ENCODE measurements at places on chromosomes 6 and 20.

GRCh38 chr20:32581839-32582658 lies 3.1 kb downstream of the NOL4L start:
- no peak for DNase-seq

- DNase-seq: no peak
These were observed 162.5 kb upstream of the CITED2 start for GRCh38 chr6:139536751-139537617.

DNA sequence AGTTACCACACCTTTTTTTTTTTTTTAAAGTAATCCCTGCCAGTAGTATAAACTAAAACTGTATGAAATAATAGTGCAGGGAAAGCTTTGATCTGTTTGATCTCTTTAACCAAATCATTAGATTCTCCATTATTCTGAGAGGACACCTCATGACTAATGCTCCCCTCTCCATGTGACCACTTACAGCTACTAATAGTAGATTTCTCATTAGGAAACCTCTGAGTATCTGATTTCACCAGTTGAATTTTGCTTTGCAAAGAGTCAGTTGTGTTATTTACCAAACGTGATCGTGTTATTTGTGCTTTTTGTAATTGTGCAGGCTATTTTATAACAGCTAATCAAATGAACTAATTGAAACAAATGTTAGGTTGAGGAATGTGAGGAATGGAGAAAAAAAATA lies 12.5 kb downstream of the CASP8AP2 start:
- no peak for DNase-seq

DNA sequence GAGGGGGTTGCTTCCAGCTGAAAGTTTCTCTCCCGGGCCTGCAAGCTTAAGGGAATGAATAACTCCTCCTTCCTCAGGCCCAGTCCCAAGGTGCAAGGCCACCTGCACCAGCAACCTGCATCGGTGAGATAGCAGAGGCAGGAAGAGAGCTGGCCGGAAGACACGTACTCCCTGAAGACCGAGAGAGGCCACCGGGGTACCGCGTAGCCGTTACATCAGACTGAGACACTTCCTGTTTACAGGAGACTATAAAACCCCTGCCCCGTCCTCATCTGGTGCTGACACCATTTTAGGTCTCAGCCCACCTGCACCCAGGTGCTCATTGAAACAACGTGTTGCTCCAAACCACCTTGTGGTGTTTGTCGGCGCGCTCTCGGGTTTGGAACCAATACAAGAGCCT lies 60.5 kb upstream of the PRND start:
- DNase-seq: no peak
